ENCODE measurements at places on chromosomes 11 and 22.

DNA sequence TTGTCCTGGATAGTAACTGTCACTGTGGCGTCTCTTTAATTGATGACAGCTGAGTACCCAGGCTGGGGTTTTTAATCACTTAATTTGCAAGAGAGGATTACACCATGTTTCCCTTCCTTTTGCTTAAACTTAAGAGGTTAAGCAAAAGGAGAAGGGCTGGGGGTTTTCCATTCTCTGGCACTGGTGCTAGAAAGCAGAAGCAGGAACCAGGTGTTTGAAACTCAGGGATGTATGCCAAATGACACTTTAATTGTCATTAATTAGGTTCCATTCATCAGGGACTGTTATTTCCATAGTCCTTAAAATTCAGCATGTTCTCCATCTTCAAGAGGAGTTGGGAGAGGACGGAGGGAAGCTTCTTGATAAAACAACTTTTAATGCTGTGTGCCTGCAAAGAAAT lies 746.2 kb downstream of the NELL1 start:
- no peak for DNase-seq

DNA sequence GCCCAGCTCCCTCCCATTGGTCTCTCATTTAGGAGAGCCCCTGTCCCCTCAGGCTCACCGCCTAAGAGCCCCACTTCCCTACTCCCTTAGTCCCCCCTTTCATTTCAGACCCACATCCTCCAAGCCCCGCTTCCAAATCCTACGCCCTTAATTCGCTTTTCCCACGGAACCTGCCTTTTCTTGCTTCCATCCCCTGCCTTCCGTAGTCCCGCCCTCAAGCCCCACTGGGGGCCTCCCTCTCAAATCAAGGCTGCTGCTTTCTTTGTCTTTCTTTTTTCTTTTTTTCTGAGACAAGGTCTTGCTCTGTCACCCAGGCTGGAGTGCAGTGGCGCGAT lies 396 bp downstream of the CCDC157 start:
- DNase-seq = peak; percentile 57

GRCh38 chr11:115921540-115921939 lies 417.3 kb upstream of the CADM1 start:
- no peak for DNase-seq

GRCh38 chr11:129323896-129324502 lies 51.6 kb upstream of the BARX2 start:
- DNase-seq = no peak

DNA sequence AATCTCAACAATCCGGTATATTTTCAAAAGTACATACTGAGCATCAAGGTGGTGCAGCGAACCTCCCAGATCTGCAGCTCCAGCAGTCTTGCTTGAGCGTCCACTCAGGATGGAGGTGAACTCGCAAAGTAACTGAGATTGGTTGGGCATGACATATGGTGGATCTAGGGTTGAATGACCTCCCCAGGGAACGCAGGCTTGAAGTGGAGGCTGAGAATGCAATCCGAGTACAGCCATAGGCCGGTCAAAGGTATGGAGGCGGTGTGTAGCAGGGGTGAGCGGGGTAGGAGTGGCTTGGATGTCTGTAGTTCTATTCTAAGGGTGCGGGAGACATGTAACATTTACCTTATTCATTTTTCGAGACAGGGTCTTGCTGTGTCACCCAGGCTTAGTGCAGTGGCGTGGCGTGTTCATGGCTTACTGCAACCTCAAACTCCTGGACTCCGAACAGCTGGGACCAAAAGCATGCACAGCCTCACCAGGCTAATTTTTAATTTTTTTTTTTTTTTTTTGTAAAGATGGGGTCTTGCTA lies 631 bp upstream of the C22orf39 start:
- DNase-seq = peak; percentile 10

GRCh38 chr11:112794331-112794846 lies 166.8 kb upstream of the NCAM1 start:
- no peak for DNase-seq

DNA sequence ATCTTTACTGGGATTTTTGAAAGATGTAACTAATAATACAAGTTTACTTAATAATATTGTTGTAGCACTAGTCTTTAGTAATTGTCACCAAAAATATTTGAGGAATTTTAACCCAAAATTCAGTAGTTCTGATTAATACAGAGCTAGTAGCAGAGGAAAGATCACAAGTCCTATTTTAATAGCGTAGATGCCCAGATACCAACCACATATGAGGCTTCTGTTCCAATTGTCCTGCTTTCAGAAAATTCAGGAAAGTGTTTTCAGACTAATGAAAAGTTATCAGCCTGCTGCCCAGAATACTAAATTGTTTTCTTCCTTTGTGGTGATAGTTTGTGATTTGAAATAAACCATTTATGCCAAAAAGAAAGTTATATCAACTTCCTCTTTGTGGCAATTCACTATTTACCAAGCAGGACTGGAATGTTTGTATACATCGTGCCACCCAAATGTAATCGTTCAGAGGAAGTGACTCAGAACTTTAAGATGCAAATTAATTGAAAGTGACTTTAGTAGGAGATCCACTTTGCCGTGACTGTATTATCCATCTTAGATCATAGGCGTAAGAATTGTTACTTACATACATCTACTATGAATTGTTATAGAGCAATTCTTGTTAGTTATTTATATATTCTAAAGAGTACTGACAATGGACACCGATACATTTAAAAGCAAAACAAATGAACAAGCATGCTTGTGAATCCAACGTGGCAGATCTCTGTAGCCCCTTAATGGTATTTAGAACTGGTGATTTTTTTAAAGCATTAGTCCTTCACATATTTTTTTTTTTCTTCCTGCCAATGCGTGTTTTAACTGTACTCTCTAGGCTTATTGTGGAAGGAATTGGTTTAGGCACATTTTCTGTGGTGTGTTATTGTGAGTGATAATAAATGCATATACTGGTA lies 231.0 kb downstream of the DDX10 start:
- DNase-seq = no peak

- DNase-seq = no peak
Measured at GRCh38 chr11:122937983-122938382, 43.7 kb downstream of the BSX start.

DNA sequence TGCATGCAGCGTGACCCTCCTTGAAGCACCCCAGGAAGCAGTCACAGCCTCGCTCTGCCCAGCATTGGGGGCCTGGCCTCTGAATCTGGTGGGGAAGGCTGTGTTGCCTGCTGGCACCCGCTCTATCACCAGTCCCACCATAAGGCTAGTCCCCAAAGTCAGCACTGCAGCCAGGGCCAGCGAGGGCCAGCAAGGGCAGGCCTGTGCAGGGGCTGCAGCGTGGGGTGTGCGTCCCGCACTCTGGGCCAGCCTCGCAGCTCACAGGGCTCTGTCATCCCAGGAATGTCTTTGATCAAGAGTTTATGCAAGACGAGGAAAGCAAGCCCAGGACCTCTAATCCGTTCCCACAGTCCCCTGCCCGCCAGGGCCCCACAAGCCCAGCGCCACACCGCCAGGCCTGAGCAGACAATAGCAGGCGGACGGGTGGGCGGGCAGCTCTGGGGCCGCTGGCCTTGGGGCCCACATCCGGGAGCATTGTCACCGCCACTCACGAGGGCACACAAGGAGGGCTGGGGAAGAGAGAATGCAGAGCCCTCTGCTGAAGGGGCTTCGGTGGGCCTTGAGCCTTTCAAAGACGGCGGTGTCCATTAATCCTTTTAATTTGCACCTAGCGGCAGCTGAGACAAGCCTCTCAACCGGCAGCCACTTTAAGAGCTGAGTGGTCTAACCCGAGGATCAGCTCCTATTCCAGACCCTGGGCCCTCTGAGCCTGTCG lies 17.1 kb downstream of the LTO1 start:
- DNase-seq = no peak

DNA sequence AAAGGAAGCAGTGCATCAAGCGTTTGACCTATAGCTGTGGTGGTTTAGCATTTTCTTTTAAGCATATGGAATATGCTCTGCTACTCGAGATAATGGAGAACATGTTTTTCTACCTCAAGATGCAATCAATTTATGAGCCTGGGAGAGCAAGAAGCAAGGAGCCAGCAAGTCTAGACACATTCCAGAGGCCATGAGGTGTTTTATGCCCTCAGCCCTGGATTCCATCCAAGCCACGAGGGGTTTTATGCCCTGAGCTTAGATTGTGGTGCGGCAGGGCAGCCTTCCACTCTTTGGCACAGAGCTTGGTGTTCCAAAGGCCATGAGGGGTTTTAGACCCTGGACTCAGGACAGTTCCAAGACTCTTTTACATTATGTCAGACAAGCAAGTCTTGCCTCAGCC lies 11.7 kb upstream of the DNAJB13 start:
- DNase-seq = no peak

DNA sequence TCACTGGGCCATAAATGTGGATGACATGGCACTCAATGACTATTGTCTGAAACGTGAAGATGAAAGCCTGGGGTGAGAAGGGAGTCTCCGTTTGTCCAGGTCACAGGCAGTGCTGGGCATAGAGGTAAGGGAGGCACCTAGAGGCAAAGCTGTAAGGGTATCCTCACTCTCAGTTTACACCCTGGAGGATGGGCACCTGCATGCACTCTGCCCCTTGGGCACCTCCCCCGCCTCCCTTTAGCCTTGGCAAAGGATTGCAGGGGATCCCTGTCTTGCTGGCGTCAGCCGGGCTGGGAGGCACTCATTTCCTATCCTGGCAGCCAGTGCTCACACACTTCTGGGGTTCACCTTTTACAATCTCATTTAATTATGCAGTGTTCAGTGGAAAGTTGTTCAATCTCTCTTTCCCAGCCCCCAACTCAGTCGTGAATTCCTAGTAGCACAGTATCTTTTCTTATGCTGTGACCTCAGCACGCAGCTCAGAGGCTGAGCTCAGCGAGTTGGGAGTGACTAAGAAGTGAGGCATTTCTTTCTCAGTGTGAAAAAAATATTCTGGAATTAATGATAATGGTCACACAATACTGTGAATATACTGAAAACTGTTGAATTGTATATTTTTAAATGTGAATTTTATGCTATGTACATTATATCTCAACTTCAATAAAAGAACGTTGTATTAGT lies 866.6 kb downstream of the BRD1 start:
- DNase-seq = no peak

GRCh38 chr11:128862406-128862805 lies 4.7 kb downstream of the KCNJ1 start:
- DNase-seq = no peak

- peak; percentile 27 for DNase-seq
Measured at GRCh38 chr22:31089160-31090100, 8.3 kb downstream of the SMTN start.

- no peak for DNase-seq
Measured at GRCh38 chr11:111623527-111624030, 21.3 kb downstream of the SIK2 start.

All from naive thymus-derived CD8-positive, alpha-beta T cell (primary cell).